ENCODE measurements at places on chromosomes 2 and 18.

DNA sequence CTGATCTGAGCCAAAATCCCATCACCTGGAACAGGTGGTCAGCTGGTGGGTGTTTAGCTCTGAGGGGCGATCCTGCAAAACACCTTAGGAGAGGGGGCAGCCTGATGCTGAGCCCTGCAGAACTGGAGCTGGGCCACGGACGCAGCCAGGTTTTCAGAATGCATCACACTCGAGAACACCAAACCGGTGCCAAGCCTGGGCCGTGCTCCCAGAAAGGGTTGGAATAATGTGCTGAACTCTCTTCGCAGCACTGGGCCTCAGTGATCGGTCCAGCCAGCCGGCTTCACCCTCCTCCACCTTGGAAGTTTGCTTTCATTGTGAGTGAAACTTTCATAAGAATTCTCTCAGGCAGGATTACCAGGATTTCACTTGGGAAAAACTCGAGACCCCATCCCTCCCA is 56.5 kb upstream of the TTC39C start:
- DNase-seq: no peak

DNA sequence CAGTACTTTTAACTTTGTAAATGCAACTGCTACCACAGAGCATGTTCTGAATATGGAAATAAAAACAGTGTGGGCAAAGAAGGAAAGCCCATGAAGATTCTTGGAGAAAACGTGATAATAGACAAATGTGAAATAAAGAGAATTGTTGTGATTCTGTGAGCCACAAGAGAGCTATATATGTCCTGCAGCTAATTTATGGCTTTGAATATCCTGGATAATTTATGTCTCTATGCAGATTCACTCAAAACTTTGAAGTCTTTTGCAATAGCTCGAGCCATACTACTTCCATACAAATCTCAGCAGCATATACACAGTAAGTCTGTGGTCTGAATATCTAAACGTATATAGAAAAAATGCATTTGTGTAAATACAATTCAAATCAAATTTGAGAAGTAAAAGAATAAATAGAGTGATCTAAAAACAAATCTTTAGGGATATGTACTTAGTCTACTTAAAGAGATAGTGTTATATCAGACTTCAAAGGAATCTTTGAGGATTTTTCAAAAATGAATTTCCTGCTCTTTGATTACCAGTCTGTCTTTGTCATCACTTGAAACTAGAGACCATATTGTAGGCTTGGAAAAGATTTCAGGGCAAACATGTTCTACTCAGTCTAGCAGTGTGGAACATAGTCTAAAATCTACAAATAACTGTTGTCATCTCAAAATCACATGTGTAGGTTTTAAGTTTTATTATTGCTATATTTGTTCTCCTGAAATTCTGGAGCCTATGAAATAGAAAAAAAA is 107.1 kb downstream of the CSRNP3 start:
- DNase-seq: no peak

- no peak for DNase-seq
These were observed 447 bp downstream of the RETSAT start for GRCh38 chr2:85353876-85354285.

DNA sequence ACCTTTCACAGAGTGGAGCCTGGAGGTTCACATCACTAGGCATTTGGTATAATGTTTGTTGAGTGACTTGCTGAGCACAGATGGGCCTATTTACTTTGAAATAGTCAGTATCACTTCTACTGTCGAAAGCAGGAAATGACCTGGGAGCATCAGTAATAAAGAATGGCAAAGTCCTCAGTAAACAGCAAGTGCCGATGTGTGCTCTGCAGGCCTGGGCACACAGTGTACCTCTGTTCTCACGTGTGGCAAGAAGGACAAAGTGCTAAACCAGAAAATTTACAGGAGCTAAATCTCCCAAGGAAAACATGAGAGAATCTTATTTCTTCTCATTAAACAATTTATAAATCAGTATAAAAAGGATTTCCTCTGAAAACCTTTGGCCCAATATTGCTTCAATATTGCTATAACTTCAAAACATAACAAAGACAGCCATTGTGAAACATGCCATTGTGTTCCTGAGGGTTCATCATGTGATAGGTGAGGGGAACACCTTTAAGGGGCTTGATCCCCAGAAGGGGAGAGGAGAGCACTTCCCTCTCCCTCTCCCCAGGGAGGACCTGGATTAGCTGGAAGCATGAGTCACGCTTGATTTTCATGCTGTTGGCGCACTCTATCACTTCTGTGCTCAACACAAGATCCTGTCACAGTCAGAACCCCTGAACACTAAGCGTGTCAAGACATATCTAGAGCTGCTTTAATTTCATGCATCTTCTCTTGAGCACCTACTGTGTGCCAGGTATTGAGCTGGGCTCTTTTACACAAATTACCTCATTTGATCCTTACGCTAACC is 131.5 kb upstream of the SMAD2 start:
- no peak for DNase-seq

- DNase-seq: no peak
These were observed 394.7 kb downstream of the CLIP4 start for GRCh38 chr2:29509878-29510277.

- DNase-seq: no peak
These were observed 386 bp downstream of the ICOS start for GRCh38 chr2:203936949-203937348.

DNA sequence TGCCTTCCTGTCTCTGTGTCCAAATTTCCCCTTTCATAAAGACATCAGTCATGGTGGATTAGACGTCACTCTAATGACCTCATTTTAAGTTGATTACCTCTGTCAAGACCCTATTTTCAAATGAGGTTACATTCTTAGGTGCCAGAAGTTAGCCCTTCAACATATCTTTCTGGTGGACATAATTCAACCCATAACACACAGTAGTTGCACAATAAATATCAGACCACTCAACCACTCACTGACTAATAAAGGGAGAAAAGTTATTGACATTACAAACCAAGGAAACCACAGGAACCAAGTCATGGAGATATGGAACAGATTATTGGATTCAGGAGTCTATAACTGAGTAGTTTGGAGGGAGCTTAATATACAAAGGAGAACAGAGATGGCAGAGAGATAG is 377.4 kb upstream of the ACVR2A start:
- no peak for DNase-seq

- no peak for DNase-seq
These were observed 69.6 kb downstream of the KLHL29 start for GRCh38 chr2:23454501-23455120.

GRCh38 chr18:13316063-13316462 is 97.5 kb downstream of the LDLRAD4 start:
- DNase-seq: no peak

- no peak for DNase-seq
These were observed 61.1 kb upstream of the XDH start for GRCh38 chr2:31475692-31476091.

GRCh38 chr2:210503001-210503623 is 26.6 kb upstream of the LANCL1 start:
- peak; percentile 21 for DNase-seq

DNA sequence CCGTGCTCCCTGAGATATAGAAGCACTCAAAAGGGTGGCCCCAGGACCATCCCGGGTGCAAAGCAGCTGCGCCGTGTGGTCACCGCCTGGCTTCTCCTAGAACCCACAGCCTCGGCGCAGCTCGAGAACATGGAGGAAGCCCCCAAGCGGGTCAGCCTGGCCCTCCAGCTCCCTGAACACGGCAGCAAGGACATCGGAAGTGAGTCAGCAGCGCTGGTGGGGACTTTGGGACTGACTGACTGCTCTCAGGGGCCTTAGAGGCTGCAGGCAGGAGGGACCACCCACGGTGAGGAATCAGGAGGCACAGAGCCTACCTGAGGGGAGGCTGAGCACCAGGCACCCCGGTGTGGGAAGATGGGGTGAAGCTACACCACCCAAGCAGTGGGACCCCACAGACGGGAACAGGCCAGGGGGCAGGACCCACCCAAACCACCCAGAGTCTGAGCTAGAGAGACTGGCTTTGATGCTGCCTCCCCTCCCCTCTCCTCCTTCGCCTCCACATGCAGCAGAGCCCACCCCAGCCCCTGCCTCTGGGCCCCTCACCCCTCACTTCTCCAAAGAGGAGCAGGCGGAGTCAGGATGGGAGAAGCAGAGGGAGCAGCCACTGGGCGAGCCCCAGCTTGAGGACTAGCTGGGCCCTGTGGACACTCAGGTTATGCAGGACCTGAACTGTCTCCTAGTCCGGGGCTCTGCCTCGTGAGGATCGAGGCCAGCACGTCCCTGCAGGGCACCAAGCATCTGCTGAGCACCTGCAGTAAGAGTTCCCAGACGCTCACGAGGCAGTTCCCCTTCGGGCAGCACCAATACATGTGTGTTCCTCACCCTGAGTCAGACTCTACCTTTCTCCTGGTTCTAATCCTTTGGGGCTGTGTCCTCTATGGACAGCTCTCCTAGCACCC is 28.7 kb downstream of the MTERF4 start:
- DNase-seq: no peak

GRCh38 chr18:46688853-46689525 is 32.0 kb upstream of the LOXHD1 start:
- no peak for DNase-seq

DNA sequence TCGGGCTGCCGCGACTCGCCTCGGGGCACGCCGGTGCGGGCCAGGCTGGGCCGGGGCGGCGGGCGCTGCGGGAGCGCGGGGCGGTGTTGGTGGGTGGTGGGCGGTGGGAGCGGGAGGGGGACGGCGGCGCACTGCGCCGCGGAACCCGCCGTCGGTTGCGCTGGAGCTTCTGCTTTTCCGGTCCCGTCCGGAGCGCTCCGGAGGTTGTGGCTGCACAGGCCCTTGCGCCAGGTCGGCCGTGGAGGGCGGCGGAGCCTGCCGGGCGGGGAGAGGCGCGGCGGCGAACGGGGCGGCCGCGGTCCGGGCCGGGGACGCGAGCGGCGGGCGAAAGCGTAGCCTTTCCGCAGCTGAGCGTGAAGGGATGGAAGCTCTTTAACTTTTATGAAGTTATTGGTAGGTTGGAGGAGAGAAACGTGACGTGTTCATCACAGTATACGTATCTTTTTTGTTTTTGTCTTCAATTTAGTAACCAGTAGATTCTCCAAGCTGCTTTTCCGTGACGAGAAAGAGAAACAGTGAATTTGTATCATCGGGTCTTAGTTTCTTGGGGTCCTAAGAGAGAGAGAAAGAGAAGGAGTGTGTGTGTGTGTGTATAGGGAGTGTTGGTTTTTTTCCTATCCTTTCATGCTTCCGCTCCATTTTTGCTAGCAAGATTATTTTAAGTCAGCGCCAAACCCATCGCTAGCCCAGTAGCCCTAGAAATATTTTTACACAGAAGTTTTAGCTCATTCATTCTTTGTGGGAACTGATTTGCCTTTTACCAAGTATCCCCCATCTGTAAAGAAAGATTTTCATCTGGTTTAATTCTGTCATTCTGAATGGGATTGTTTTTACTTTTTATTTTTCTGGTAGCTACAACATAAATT is 535 bp downstream of the ATG4B start:
- DNase-seq: no peak

DNA sequence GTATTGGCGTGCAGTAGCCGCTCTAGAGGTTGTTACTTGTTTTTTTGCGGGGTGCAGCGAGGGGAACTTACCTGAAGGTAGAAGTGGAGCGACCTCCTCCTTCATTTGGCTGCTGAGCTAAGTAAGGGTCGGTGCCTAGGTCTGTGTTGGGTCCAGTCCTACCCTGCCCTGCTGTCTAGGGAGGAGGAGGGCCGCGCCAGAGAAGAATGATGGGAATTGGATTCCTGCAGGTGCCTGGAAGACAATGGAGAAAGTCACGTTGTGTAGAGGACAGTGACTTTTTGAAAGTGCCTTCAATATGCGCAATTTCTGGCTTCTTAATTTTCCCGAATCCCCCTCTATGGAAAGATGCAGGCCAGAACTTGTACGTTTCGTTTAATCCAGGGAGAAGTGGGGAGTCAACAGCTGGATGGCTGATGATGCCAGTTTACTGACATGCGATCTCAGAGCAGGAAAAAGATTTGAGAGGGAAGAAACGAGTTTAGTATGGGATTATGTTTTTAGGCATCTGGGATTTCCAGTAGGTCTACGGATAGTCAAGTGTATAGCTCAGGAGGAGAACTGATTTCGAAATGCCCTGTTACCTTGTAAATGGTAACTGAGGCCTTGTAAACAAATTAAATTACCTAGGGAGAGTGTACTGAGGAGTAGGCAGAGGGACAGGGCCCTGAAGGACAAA is 653 bp downstream of the MRPS9 start:
- peak; percentile 17 for DNase-seq

GRCh38 chr2:144409241-144409640 is 110.7 kb downstream of the ZEB2 start:
- DNase-seq: no peak

GRCh38 chr2:226884166-226884565 is 48.3 kb downstream of the RHBDD1 start:
- DNase-seq: no peak

GRCh38 chr2:118865106-118865505 is 17.7 kb upstream of the EN1 start:
- peak; percentile 58 for DNase-seq

DNA sequence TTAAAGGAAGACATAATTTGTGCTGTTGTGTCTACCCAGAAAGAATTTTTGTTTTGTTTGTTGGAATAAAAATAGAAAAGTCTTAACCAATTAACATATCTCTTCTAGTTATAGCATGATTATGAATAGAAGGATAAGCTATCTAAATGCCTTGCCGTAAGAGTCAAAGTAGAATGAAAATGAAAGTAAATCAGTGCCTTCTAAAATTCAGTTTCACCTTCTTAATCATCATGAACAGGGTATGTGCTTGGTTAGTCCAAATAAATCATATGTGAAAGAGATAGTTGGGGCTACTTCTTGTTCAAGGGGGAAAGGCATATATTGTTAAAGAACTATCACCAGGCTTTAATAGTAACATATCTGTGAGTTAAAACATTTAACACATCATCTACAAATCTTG is 91.5 kb downstream of the GULP1 start:
- no peak for DNase-seq

GRCh38 chr2:156982615-156983014 is 274.9 kb upstream of the GALNT5 start:
- DNase-seq: no peak

GRCh38 chr2:134576478-134576877 is 142.3 kb downstream of the TMEM163 start:
- DNase-seq: no peak

GRCh38 chr2:240704651-240705050 is 13.0 kb downstream of the AQP12A start:
- no peak for DNase-seq

DNA sequence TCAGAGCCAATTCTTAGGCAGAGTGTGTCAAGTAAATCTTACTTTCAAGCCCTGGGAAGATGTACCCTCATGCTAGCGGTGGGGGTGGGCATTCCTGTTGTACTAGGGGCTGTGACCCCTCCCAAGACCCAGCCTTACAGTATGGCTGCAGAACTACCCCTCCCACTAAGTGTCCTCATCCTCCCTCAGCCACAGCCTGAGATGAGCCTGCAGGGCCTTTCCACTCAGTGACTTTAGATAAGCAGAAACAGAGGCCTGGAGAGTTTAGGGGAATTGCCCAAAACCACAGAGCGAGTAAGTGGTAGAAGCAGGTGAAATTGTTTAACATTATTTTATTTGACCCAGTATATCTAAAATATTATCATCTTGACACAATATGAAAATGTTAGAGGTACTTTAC is 36.6 kb downstream of the TTC32 start:
- no peak for DNase-seq

DNA sequence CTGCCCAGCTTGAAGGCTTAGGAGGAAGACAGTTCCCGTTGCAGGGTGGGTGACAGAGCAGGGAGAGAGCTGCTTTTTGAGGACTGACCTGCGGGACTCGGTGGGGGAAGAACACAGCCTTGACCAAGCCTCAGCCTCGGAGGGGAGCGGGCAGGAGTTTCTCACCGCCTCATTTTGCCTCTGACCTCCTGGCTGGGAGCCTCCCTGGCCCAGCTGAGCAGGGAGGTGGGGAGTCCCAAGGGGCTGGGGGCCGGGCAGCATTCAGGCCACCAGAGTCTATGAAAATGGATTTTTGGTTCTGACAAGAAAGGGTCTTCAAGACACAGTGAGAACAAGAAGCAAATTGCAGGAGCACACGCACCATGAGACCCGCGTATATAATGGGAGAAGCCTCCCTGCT is 51.3 kb upstream of the SMAD7 start:
- DNase-seq: no peak

Data from NCI-H510A treated with DMSO at 0.1 percent for 48 hours (cell line).